ENCODE measurements at places on chromosomes 2 and 18. TPM values are rescaled to one million over a fixed set of nuclear protein-coding genes. Genes with fewer than 3 reads are reported as not detected.

The SATB2 gene
- 5.5 TPM for total RNA-seq

The C18orf32 gene
- 44.5 TPM for total RNA-seq

GRCh38 chr18:70028734-70029133, 81.1 kb upstream of the CD226 start:
- no peak for DNase-seq

DNA sequence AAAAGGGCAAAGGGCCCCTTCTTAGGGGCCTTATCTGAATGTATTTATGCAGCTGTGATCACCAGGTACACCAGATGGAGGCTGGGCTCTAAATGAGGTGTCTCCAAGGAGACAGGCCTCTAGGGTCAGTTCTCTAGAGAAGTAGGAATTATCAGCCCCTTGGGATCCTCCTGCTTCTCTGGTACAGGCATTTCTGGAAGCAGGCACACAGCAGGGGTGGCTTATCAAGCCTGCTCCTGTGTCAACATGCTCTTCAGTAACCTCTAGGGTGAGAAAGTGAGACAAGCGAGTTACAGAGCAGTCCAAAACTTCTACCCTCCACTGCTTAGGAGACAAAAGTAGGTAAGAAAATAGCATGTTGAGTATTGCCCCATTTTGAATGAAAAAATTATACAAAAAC, 13.8 kb downstream of the TPGS2 start:
- no peak for DNase-seq

The BOLL gene
- not detected for total RNA-seq

GRCh38 chr2:108315444-108315934, 26.8 kb downstream of the SULT1C2 start:
- peak; percentile 83 for DNase-seq

The CHRNG gene
- total RNA-seq: not detected

GRCh38 chr2:102417946-102418345, 5.0 kb upstream of the IL18RAP start:
- DNase-seq: no peak

DNA sequence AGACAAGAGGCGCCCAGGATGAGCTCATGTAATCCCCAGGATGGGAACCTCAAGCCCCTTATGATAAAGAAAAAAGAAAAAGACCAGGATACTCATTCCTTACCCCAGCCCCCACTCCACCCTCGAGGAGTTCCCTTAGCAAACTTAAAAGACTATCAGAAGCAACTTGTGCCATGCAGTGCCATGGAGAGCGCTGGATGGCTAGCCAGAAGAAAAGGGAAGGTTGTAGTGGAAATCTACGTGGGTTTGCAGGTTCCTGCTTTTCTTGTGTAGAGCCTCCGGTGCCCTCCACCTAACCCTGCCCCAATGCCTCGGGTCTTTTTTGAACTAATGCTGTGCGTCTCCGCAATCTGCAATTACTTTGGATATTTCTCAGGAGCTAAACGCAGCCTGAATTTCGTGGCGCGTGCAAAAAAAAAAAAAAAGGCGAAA, 16.2 kb upstream of the BCL11A start:
- no peak for DNase-seq

The TRIM43 gene
- total RNA-seq: not detected

GRCh38 chr2:238703053-238703415, 144.9 kb upstream of the TWIST2 start:
- no peak for DNase-seq

The RGPD4 gene
- not detected for total RNA-seq

The MPPE1 gene
- 26.6 TPM for total RNA-seq

GRCh38 chr18:48227206-48227605, 182.0 kb downstream of the ZBTB7C start:
- no peak for DNase-seq

The WNT6 gene
- 1.6 TPM for total RNA-seq

DNA sequence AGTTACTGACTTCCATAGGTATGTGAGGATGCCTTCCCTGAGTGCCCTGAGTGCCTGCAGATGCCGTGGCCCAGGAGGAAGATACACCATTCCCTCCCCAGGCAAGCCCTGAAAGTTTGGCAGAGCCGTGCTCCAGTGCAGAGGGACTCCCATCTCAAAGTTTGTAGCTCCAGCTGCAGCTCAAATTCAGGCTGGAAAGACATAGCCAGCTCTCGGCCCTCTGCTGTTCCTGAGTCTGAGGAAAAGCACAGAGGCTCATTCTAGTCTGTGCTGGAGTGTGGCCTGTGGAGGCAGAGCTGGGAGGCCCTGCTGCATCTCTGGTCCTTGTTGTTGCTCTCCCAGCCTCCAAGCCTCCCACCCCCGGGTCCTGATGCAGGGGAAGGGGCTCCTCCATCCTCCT, 15.9 kb upstream of the TPO start:
- no peak for DNase-seq

GRCh38 chr2:37306024-37306423, 18.6 kb downstream of the PRKD3 start:
- no peak for DNase-seq

- DNase-seq: no peak
These were observed 12.7 kb downstream of the DGUOK start for GRCh38 chr2:73939419-73939818.

- DNase-seq: no peak
These were observed 72.7 kb downstream of the IKZF2 start for GRCh38 chr2:213078686-213079085.

- no peak for DNase-seq
These were observed 14.0 kb downstream of the PARD6G start for GRCh38 chr18:80233201-80233835.

The SPP2 gene
- not detected for total RNA-seq

- no peak for DNase-seq
These were observed 141.1 kb downstream of the HRH4 start for GRCh38 chr18:24601585-24601984.

GRCh38 chr2:199019898-199020507, 437.7 kb downstream of the SATB2 start:
- DNase-seq: peak; percentile 10

- no peak for DNase-seq
These were observed 47.3 kb upstream of the MGAT5 start for GRCh38 chr2:134206573-134206972.

DNA sequence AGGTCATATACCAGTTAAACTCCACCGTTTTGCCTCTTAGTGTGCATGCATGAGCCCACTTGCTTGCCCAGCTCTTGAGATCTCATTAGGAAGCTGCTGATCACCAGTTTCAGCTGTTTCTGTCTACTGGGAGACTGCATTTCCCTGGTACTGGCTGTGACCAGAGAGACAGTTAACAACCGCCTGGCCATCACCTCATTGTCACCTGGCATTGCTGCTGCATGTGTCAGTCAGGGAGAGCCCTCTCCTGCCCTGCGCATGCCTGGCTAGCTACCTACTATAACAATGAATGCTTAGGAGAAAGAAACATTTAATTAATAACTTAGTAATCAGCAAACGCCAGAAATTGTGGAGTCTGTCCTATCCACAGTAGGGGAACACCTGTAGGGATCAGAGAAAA, 265.8 kb upstream of the CYRIA start:
- DNase-seq: no peak

The CYB5A gene
- total RNA-seq: 84.1 TPM

All from kidney epithelial cell (primary cell).